ENCODE measurements at places on chromosomes 2 and 18.

DNA sequence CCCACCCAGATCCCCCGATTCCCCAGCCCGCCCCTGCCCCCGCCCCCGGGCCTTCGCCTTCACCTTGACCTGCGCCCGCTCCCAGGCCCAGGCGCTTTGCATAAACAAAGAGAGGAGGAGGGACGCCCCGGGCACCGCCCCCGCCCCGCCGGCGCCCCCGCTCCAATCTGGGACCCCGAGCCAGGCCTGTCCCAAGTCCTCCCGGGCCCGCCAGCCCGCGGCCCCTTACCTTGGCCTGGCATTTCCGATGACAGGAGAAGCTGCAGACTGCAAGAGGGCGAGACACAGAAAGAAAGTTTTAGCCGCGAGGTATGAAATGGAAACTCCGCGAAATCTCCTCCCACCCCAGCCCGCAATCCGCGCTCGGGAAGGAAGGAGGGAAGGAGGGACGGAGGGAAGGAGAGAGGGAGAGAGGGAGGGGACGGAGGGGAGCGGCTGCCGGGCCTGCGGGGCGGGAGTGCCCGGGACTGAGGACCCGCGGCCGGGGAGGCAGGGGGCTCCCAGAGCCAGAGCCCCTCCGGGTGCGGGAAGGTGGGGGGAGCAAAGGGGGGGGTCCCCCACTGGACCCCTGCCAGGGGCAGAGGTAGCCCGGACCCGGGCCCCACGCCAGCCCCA is 24.2 kb downstream of the TNS1 start:
- DNase-seq: no peak

DNA sequence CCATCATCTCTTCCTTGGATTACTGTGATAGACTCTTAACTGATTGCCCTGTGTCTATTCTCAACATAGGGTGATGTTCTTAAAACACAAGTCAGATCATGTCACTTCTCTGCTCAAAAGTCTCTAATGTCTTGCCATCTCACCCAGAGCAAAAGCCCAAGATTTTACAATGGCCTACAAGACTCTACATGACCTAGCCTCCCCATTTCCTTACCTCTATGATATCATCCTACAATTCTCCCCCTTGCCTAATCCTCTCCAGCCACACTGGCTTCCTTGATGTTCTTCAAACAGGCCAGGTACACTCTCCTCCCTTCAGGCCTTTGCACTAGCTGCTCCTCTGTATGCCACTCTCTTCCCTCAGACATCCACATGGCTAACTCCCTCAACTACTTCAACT is 55.1 kb downstream of the ROCK1 start:
- DNase-seq: no peak

DNA sequence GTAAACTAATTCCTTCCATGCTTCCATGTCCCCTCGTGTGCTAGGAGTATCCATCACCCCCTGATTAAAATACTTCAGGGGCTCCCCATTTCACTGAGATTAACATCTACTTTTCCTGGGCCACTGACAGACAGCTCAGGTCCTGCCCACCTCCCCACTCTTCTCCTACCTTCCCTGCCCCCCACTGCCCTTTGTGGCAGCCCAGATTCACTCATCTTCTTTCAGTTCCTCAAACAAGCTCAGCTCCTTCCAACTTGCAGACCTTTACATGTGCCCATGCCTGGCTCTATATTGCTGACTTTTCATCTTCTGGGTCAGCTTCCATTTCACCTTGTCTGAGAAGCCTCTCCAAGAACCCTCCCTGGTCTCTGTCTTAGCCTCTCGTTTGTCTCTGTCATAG is 12.0 kb downstream of the RUFY4 start:
- DNase-seq: no peak

DNA sequence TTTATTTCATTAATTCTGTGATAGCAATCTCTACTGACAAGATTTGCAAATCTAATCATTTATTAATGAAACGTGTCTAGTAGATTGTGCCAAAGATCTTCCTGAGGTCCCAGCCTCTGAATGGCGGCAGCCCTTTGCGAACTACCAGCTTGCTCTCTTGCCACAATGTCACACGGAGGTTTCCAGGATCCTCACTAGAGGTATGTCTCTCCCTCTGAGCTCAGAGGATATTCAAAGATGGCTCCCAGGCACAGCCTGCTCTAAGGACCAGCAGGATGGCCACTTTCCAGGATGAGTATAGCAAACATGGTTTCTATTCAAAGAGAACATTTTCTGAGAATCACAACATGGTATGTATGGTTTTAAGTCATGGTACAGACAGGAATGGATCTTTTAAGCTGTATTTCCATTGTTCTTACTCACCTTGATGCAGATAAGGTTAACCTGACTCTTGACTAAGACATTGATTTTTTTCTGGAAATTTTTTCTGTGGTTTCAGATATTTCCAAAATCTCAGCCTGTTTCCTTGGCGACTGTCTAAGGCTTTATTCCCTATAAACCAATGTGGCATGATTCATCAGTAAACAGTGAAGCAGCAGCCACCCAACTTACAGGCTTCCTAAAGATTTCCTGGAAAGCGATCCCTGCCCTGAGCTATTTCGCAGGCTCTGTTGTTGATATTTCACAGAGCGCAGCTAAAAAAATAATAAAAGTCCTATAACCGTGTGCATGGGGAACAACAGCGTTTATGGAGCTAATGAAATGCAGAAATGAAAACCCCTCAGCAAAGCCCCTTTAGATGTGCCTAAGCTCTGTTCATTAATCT is 54.1 kb upstream of the KLF7 start:
- no peak for DNase-seq

DNA sequence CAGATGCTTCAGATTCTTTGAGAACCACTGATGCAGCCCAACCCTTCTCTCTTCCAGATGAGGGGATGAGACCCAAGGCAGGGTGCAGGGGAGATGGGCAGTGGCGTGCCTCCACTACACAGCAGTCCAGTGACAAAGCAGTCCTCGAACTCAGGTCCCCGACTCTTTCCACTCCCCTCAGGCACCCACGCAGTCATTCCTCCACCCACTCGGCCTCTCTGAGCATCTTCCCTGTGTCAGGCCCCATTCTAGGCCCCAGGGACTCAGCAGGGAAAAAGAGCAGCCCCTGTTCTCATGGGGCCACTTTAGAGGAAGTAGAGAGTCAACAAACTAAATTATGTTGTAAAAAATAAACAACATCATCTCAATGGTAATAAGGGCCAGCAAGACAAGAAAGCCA is 15.2 kb downstream of the KCNK3 start:
- DNase-seq: no peak

GRCh38 chr2:205814039-205814364 is 131.7 kb downstream of the NRP2 start:
- DNase-seq: no peak

- no peak for DNase-seq
These were observed 881.0 kb downstream of the CPS1 start for GRCh38 chr2:211437396-211437795.

DNA sequence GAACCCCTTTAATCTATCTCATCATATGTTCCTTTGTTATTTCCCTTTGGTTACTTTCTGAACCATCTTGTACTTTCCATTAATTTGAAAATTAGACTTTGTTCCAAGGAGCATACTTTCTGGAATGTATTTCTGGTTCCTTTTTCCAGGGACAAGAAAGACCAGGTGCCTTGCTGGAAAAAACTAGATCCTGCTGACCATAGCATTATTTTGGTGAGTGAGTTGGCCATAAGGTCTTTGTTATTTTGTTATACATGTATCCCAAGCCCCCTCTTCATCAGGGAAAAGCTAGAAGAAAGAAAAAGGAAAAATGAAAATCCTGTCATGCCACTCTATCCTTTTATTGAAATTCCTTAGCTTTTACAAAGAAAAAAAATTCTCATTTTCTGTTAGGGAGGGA is 228.1 kb upstream of the TFPI start:
- no peak for DNase-seq

GRCh38 chr2:111918383-111918806 is 20.0 kb downstream of the MERTK start:
- DNase-seq: no peak

- DNase-seq: no peak
These were observed 67.7 kb upstream of the CTLA4 start for GRCh38 chr2:203799908-203800307.

- no peak for DNase-seq
These were observed 79.2 kb upstream of the PID1 start for GRCh38 chr2:229350117-229350805.

Data from NCI-H2029 treated with DMSO at 0.1 percent for 48 hours (cell line).